Activated CD4-positive, alpha-beta T cell treated with anti-CD3 and anti-CD28 coated beads, Interleukin-2, amount 10 ng/mL, durations not matched to agents 7 days and 5 days (primary cell): ENCODE measurements at places on chromosomes 2 and 18.
A peak's percentile ranks its signal among the peaks of the same experiment; 100 is the strongest.

DNA sequence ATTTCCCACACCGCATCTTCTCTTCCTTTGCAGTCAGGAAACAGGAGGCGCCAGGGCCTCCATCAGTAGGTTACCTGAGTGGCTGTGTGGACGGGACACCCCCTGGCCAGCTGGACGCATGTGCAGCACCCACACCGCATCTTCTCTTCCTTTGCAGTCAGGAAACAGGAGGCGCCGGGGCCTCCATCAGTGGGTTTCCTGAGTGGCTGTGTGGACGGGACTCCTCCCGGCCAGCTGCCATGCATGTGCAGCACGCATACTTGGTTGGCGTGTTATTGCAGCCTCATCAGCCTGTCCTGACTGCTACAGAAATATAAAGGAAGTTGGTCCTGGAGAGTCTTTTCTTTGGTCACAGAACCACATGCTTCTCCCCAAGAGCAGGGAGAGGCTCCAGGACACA lies 74.6 kb downstream of the DCDC2C start:
- no peak for DNase-seq

DNA sequence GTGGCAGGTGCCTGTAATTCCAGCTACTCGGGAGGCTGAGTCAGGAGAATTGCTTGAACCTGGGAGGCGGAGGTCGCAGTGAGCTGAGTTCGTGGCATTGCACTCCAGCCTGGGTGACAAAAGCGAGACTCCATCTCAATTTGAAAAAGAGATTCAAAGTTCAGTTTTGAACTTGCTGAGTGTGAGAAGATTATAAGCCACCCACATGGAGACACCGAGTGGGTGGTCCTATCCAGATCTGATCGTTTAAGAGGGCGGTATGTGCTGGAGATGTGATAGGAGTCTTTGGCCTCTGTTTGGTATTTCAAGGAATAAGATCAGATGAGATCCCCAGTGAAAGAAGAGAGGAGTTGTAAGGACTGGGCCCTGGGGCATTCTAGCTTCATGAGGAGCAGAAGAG lies 25.6 kb downstream of the RNF144A start:
- no peak for DNase-seq

- DNase-seq = peak; percentile 12
Observed at GRCh38 chr2:176553685-176554100, 284.5 kb downstream of the MTX2 start.

DNA sequence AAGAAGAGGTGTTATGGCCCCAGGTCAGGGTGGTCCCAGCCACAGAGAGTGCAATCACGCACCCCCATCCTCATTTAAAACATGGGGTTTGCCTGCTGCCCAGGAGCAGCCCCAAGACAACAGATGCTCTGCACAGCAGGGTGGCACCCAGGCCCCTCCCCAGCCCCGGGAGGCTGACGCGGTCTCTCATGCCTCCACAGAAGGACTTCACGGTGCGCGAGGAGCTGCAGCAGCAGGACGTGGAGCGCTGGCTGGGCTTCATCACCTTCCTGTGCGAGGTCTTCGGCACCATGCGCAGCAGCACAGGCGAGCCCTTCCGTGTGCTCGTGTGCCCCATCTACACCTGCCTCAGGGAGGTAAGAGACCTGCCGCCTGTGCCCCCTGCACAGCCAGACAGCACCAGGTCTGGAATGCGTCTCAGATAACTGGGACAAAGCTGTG lies 133.7 kb downstream of the SMAD7 start:
- DNase-seq = no peak
